ENCODE measurements at places on chromosomes 5 and 9.

DNA sequence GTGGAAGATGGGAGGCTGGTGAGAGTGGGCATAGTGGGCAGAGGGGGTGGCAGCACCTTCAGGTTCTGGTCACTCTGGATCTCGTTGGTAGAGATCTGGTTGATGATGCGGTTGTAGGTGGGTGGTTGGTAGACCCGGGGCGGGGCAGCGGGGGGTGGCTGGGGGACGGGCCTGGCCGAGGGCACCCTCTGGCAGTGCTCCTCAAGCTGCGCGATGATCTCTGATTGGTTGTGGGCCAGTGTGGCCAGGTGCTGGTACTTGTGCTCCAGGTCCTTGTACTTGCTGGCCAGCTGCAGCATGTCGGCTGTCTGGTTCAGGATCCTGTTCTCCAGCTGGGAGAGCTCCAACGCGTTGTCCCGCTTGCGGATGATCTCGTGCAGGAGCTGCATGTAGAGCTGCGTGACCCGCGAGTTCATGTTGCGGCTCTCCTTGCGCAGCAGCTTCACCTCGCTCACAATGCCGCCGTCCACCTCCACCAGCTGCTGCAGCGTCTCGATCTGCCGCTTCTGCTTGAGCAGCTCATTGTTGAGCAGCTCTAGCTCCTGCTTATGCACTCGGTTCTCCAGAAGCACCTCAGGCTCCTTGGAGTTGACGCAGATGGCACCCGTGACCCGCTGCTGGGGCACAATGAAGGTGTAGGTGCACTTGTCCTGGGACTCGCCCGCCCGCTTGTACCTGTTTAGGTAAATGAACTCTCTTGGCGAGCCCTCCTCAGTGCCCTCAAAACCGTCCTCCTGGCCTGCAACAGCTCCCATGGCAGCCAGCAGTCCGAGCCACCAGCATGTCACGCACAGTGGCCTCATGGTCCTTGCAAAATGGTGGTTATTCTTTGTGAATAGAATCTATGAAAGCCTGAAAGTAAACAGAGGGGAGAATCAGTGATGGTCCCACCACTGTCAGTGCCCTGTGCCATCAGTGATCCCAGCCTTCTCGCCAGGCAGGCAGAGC lies 14.2 kb downstream of the ANGPTL2 start:
- no peak for DNase-seq

DNA sequence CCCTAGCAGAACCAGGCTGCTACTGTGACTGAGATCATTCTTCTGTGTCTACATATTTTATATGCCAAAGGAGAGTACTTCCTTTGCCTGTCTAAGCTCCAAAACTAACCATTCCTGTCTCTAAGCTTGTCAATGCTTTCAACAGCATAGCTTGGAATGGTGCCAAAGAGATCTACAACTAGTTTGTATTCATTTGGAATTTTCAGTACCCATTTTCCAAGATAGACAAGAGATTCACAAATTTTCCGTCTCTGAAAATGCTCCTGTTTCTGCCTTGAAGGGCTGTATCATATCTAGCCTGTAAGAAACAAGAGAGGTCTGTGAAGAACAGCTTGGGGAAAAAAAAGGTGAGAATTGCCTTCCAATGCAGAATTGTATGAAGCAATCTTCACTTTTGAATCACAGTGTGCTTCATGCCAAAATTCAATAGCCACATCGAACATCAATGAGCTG lies 334.4 kb upstream of the ACTBL2 start:
- no peak for DNase-seq

- no peak for DNase-seq
These were observed 38.7 kb downstream of the F2R start for GRCh38 chr5:76754668-76755078.

DNA sequence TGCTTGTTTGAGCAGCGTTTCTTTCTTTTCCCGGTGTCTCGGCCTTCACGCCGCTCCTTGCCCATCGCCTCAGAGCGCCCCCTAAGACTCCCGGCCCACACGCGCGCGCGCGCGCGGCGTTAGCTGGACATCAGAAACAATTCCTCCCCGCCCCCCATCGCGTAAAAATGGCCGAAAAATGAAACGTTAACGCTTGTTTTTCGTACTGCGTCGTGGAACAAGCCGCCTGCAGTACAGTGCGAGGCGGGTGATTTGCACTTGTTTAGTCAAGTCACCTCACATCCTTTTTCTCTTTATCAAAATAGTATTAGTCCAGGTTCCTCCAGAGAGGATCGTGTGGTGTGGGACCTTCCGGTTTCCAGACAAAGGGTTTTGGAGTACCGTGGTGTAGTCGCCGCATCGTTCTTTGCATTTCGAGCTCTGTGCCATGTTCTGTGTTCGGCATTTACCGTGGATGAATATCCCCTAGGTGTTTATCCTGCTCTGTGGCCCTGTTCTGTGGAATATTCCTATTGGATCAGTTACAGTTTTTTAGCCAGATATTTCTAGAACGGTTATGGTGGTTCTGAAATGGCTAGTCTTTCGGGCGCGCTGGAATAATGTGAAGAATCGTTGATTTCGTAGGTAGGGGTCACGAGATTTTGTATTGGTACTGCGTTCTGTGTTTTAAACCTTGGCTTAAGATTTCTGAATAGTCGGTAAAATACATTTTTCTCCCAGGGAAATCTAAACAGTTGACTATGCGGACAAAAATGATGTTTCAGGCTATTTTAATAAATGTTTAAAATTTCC lies 1.0 kb downstream of the MATR3 start:
- peak; percentile 33 for DNase-seq

GRCh38 chr9:128553728-128554127 lies 1.3 kb downstream of the SPTAN1 start:
- DNase-seq = no peak

Measured in activated CD8-positive, alpha-beta memory T cell treated with anti-CD3 and anti-CD28 coated beads for 1 hour (primary cell).